ELR (cell line): ENCODE measurements at places on chromosomes 3 and 15.

- DNase-seq, result no peak
Observed at GRCh38 chr3:194767446-194768207, 81.9 kb downstream of the FAM43A start.

- DNase-seq, result no peak
Observed at GRCh38 chr3:133588035-133588434, 14.5 kb downstream of the CDV3 start.

GRCh38 chr15:67685008-67685599 is 140.2 kb upstream of the SKOR1 start:
- peak; percentile 42 for DNase-seq

DNA sequence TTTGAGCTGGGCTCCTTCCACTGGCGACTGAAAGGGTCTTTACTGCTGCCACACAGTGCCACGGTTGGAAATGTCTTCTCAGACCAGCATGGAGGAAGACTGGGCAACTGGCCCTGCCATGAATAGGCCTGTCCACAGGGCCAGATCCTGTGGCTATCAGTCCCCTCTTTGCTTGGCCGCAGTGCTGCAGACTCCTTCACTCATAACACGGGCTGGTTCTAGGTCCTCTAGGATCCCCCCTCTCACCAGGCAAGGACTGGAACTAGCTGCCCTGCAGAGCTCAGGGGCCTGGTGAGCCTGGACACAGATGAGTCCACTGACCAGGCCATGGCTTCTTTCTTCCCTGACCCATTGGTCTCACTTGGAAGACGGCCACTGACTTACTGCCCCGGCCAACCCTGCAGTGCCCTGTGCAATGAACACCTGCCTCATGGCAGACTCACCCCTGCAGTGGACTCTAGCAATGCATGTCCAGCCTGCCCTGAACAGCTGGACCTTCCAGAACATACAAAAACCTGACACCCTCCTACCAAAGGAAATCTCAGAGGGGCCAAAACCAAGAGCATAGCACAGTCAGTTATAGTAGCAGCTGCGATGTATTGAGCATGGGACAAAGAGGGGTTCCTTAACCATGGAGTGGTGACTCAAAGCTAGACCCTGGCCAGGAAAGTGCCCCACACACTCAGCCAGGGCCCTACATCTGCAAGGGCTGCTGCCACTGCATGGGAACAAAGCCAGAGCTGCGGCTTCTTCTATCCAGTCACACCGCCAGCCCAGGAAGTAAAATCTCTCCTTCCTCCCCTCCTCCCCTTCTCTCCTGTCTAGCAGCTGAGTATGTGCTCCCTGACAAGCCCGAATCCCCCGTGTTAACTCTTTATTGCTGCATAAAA is 72.1 kb upstream of the ITGA11 start:
- DNase-seq, result no peak

- DNase-seq, result no peak
Observed at GRCh38 chr3:37858742-37859141, 2.9 kb upstream of the CTDSPL start.

- no peak for DNase-seq
Observed at GRCh38 chr3:5431811-5432378, 244.4 kb downstream of the EDEM1 start.

DNA sequence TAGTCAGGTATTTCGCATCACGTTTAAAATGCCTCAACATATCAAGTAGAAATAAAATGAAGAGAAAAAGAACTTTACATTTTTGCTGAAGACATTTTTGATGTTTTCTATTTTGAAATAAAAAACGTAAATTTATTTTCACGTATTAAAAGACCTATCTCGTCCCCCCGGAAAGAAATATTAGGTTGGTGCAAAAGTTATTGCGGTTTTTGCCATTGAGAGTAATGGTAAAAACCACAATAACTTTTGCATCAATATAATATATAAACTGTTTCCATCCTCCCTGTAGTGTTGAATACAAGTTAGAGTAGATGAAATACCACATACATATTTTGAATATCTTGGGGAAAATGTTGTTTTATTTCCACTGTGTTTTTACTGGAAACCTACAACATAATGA is 11.2 kb upstream of the ANO10 start:
- no peak for DNase-seq

GRCh38 chr3:126664591-126665214 is 9.8 kb upstream of the TXNRD3 start:
- DNase-seq, result no peak

- DNase-seq, result peak; percentile 42
Observed at GRCh38 chr3:146313031-146313745, 62.3 kb upstream of the PLSCR4 start.

GRCh38 chr15:78088773-78089080 is 3.6 kb upstream of the SH2D7 start:
- no peak for DNase-seq

DNA sequence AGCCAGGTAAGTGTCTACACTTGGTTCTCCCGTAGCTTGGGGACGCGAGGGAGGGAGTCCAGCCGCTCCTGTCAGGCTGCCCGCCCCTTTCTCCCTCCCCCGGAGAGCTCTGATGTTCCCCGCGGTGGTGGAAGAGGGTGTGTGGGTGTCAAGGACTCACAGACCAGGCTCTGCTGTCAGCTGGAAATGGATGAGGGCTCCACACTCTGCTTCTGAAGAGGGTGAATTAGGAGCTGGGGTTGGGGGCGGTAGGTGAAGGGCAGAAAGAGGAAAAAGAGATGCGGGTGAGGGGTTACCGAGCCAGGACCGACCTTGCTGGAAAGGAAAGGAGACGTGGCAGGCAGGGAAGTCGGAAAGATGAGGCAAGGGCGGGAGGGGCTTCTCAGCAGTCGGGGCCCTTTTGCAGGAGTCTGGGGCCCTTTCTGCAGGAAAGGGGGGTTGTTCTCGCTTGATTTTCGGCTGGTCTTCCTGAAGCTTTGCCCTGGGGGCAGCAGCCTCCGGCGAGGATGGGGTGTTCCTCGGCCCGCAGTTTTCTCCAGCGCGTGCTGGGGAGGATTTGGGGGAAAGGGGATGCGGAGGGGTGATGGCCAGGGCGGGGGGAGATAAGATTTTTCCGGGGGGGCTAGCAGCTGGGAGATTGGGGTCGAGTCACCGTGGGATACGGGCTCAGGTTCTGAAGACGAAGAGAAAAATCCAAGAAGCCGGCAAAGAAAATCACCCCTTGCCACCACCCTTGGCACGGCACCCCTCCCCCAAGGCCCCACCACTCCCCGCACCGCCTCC is 602 bp upstream of the BAHD1 start:
- peak; percentile 45 for DNase-seq

GRCh38 chr3:172442606-172443005 is 5.7 kb downstream of the GHSR start:
- DNase-seq, result no peak

DNA sequence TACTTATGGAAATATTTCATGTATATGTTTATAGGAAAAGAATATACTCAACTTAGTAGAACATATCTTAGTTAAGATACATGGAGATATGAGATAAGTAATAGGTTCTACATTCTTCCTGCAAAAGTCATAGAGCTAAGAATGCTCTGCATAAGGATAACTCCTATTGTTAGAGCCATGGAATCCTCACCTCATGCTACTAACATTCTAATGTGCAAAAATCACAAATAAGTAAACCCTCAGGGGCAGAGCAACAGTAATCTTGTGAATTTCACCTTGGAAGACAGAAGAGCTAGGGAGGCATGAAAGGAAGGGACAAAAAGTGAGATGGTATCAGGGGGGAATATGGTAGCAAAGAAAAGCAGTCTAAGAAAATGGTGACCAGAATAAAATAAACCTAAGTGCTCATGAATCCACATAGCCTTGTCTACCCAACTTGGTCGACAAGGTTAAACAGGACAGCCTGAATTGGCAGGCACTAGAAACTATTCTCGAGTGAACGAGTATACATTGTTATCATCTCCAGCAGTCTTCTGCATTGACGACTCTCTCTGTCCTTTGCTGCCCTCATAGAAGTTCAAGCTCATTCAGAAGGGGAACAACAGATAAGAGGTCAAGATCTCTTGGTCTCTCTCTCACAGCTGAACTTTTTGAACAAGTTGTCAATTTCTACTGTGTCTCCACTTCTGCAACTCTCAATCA is 52.8 kb downstream of the XRN1 start:
- no peak for DNase-seq
